ENCODE measurements at places on chromosomes 7 and 10.

GRCh38 chr10:49207113-49207512, 18.9 kb upstream of the TMEM273 start:
- DNase-seq, result no peak

- DNase-seq, result no peak
Measured at GRCh38 chr7:108083980-108084379, 46.2 kb downstream of the LAMB4 start.

- no peak for DNase-seq
Measured at GRCh38 chr7:87354749-87355148, 9.3 kb downstream of the CROT start.

DNA sequence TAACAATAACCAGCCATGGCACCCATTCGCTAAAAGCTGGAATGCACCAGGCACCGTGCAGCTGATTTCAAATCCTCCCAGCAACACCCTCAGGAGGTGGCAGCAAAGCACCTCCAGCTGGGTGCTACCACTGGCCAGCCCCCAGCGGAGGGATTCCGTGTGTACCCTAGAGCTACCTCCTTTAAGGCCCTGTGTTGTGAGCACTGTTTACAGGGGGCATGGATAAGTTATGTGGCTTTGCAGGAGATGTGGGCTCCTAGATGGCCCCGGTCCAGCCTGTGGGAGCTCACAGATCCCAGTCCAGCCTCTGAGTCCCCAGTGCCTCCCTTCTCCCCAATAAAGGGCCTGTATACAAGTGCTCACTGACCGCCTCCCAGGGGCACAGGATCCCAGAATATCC, 27.1 kb downstream of the TNRC18 start:
- peak; percentile 40 for DNase-seq

- no peak for DNase-seq
Measured at GRCh38 chr10:13839430-13839990, 252.7 kb downstream of the PRPF18 start.

DNA sequence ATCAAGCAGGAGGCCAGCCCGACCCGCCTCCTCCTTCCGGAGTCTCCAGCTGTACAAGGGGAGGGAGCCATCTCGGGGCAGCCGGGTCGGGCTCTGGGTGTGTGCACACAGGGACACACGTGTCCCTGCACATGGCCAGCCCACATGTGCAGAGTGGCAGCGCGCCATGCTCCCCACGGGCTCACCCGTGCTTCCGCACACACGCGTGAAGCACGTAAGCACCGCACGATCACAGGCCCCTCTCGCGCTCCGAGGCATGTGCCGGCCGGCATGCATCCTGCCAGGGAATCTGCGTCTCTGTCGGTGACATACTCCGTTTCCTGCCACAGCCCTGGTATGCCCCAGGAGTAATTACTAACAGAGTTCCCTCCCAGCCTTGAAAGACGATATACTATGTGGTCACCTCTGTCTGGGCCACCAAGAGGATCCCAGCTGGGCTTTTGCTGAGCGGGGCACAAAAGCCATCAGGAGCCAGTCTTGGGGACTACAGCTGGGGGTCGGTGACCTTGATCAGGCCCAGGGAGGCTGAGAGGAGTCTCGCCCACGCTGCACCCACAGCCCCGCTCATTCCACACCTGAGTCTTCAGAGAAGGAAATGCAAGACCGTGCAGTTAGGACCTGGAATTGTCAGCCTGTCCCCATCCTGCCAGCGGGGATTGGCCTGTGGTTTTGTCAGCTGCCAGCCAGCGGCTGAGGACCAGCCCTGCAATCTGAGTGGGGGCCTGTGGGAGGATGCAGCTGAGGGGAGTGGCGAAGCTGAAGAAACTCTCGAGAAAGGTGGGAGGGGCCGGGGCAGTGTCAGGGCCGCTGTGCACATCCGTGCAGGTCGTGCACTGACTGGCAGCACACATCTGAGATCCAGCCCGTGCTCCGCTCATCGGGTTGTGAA, 11.0 kb upstream of the LFNG start:
- no peak for DNase-seq

DNA sequence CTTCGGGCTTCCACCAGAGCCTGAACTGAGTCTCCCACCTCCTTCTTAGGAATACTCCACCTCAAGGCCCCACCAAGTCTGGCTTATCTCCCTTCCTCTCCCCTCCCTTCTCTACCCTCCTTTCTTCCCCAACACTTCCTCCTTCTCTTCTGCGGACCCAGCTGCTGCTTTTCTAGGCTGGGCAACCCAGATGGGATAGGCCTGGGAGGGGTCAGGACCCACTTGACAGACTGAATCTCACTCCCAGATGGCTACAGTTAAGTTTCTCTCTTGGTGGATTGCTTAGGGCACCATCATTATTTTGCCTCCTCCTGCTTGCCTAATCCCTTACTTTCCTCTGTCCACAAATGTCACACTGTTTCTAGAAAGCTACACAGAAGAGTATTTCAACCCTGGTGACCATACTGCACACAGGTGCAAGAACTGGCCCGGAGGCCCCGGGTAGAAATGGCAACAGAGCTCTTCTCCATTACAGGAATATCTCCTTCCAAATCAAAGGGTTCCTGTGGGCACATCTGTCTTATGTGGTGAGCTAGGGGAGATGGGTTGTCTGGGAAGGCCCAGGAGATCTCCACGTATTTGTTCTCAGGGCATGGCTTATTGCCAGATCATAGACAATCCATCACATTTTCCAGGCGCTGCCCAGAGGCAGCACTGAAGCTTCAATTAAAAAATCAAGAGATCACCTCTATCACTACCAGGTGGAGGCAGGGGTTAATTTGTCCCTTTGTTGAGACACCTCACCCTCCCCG, 5.1 kb upstream of the HOXA11 start:
- DNase-seq, result no peak

Measured in stimulated activated CD4-positive, alpha-beta T cell treated with anti-CD3 and anti-CD28 coated beads, Interleukin-1b, Interleukin-23, amount 100 ng/mL, for 4 hours (primary cell).